ENCODE measurements at places on chromosomes 5 and 9.

- no peak for DNase-seq
These were observed 98.2 kb downstream of the ANKRD33B start for GRCh38 chr5:10662083-10662482.

- DNase-seq = no peak
These were observed 26.5 kb downstream of the HMCN2 start for GRCh38 chr9:130292106-130292505.

GRCh38 chr5:42436051-42436450, 12.8 kb downstream of the GHR start:
- DNase-seq = no peak

GRCh38 chr9:125568621-125569020, 138.4 kb downstream of the MAPKAP1 start:
- DNase-seq = no peak
